ENCODE measurements at places on chromosomes 13 and 19. TPM values are rescaled to one million over a fixed set of nuclear protein-coding genes. Genes with fewer than 3 reads are reported as not detected.

Gene ZFP28
- 6.8 TPM for total RNA-seq

Gene KIR2DL3
- total RNA-seq, result not detected

Gene RNF113B
- not detected for total RNA-seq

Gene S1PR5
- 27.2 TPM for total RNA-seq

Gene KLK14
- total RNA-seq, result 0.23 TPM

Gene ZNF543
- 4.7 TPM for total RNA-seq

Gene ZIC5
- not detected for total RNA-seq

Gene LAIR1
- not detected for total RNA-seq

Gene ZNF90
- total RNA-seq, result 1.6 TPM

Gene SPINT2
- total RNA-seq, result 757 TPM

Gene PEPD
- 24.1 TPM for total RNA-seq

Gene ZNF791
- 5.3 TPM for total RNA-seq

Gene ACP5
- total RNA-seq, result 32.1 TPM

Gene PIN1
- total RNA-seq, result 98.3 TPM

Gene AMER2
- total RNA-seq, result not detected

Gene DENND1C
- not detected for total RNA-seq

Gene ZNF211
- total RNA-seq, result 4.6 TPM

Gene SMIM24
- not detected for total RNA-seq

Gene ADGRE2
- 2.5 TPM for total RNA-seq

Gene AMH
- 1.3 TPM for total RNA-seq
